ENCODE measurements at places on chromosomes 1 and 21. TPM values are rescaled to one million over a fixed set of nuclear protein-coding genes. Genes with fewer than 3 reads are reported as not detected.

Gene EPS15
- 37.9 TPM for total RNA-seq

Gene CFHR4
- total RNA-seq: not detected

Gene IL24
- 5.8 TPM for total RNA-seq

Gene LAPTM5
- total RNA-seq: under 0.01 TPM

Gene FAM163A
- not detected for total RNA-seq

Gene FAM229A
- total RNA-seq: 0.34 TPM

Gene SPRR2G
- not detected for total RNA-seq

Gene AIRE
- not detected for total RNA-seq

Gene SERTAD4
- 0.34 TPM for total RNA-seq

Gene HSPB7
- total RNA-seq: not detected

Gene GJA5
- under 0.01 TPM for total RNA-seq

Gene SETSIP
- total RNA-seq: 1.4 TPM

Gene ANGPTL1
- total RNA-seq: not detected

Gene TMEM53
- 5.2 TPM for total RNA-seq

Gene AURKAIP1
- total RNA-seq: 110 TPM

Gene CFAP107
- total RNA-seq: not detected

Gene FCGR1A
- total RNA-seq: not detected

Gene PLCH2
- total RNA-seq: 141 TPM

Gene CD1C
- not detected for total RNA-seq

Gene TMEM52
- 2.9 TPM for total RNA-seq

Gene AQP10
- 0.14 TPM for total RNA-seq

Gene PLEKHN1
- total RNA-seq: 4.4 TPM

Gene MPL
- not detected for total RNA-seq

Gene RRP15
- 17.2 TPM for total RNA-seq

Gene LRP8
- total RNA-seq: 6.6 TPM

Gene MTARC1
- 5.7 TPM for total RNA-seq

Gene TSPAN1
- 28.4 TPM for total RNA-seq

Gene OR10Z1
- total RNA-seq: not detected

Gene EDARADD
- 10.0 TPM for total RNA-seq

Gene CFAP45
- 0.34 TPM for total RNA-seq

Gene CD1E
- not detected for total RNA-seq

Gene IGSF5
- total RNA-seq: 0.07 TPM

Gene FMOD
- 0.28 TPM for total RNA-seq

Gene SIM2
- total RNA-seq: 0.34 TPM

Gene RGS8
- total RNA-seq: not detected

Gene UBXN10
- 0.21 TPM for total RNA-seq

Gene NAV1
- 2.4 TPM for total RNA-seq

Gene TMEM51
- 15.9 TPM for total RNA-seq

Gene ATAD3C
- 0.34 TPM for total RNA-seq

Gene NR5A2
- under 0.01 TPM for total RNA-seq

Gene TMEM125
- 15.4 TPM for total RNA-seq

Gene P3H1
- 26.2 TPM for total RNA-seq

Gene IKBKE
- total RNA-seq: 18.3 TPM

Gene S100A2
- total RNA-seq: 666 TPM

Gene TIPRL
- total RNA-seq: 32.3 TPM

Gene LCE6A
- not detected for total RNA-seq

Gene RHCE
- total RNA-seq: 0.43 TPM

Gene DNAH14
- 9.2 TPM for total RNA-seq

Gene ETNK2
- 51.6 TPM for total RNA-seq

Gene ADAMTS4
- total RNA-seq: under 0.01 TPM

Measured in nasal cavity respiratory epithelium epithelial cell of viscerocranial mucosa (primary cell).